Left cardiac atrium (tissue), 4 donors: ENCODE measurements at places on chromosomes 12 and 14. TPM values are rescaled to one million over a fixed set of nuclear protein-coding genes. Genes with fewer than 3 reads are reported as not detected.
A peak's percentile ranks its signal among the peaks of the same experiment; 100 is the strongest.

- no peak for DNase-seq
Observed at GRCh38 chr12:80044694-80045046, 54.7 kb upstream of the OTOGL start.

GRCh38 chr14:48970943-48971342, 615.2 kb downstream of the RPS29 start:
- no peak for DNase-seq

DNA sequence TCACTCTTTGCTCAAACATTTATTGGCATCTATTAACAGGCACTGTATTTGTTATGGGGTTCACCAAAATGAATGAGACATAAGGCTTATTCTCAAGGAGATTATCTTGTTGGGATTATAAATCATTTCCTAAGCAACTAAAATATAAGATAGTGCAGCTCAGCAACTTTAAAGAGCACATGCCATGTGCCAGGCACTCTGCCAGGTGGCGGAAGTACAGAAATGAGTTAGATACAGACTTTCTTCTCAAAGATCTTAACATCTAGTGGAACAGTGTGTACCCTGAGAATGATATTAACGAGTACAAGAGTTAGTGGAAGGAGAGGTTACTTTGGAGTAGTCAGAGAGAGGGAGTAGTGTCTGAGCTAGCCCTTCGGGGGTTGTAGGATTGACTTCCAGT, 28.4 kb upstream of the TOMM20L start:
- DNase-seq = no peak

DNA sequence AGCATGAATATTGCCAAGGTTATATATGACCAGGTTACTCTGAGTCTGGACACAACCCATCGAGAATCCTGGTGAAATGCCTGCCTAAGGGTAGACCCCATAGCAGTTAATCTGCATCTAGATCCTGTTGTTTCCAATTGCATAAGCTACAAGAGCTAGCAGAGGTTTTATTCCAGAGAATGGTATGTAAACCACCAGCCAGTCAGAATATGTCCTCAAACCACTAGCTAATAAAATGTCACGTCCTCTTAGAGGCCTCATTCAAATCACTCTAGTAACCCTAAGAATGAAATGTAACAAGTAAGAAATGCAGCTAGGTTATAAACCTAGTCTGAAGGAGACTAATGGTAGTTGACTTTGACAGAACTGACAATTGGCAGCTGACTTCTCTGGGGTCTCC, 9.0 kb upstream of the YLPM1 start:
- no peak for DNase-seq

GRCh38 chr14:65303899-65304222, 108.7 kb upstream of the FUT8 start:
- DNase-seq = no peak

DNA sequence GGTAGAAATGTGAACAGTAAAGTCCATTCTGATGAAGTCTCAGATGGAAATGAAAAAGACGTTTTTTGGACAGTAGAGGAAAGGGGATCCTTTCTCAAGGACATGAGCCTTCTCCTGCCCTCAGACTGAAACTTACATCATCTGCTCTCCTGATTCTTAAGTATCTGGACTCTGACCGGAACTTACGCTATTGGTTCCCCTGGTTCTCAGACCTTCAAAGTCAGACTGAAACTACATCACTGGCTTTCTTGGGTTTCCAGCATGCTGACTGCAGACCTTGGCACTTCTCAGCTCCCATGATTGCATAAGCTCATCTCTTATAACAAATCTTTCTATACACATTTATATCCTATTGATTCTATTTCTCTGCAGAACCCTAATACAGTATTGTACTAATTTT, 291.0 kb downstream of the SNAPC1 start:
- no peak for DNase-seq

- DNase-seq = no peak
Observed at GRCh38 chr12:121451961-121452339, 52.0 kb downstream of the RNF34 start.

DNA sequence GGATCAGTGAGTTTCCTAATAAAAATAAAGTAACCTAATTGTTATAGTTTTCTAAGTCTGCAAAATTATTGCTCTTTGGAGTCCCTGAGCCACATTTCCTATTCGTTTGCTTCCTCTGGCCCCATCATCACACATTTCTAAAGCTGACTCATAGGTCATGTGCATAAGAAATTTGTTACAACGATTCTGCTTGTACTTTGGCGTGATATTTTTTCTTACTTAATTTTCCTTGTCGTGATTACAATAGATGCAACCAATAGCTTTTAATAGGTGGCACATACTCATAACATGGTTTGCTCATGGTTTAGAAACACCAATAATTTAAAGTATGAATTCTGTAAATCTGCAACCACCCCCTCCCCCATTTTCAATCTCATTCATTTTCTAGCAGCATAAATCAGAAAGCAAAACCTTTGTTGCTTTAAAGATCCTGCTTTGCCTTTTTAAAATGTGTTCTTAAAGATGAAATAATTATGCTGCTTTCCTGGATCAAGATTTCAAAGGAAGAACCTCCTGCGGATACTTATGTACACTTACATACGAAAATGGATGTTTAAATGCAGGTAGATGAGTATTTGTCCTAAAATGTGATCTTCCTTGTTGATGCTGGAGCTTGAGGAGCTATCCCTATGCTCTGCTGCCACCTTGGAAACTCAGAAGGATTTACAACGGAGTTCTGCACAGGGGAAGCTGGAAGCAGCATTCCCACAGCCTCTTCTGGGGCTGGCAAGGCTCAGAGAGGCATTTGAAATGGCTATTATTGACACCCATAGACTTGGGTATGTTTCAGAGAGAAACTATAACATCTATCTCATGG, 1.7 kb upstream of the FLRT2 start:
- peak; percentile 48 for DNase-seq

DNA sequence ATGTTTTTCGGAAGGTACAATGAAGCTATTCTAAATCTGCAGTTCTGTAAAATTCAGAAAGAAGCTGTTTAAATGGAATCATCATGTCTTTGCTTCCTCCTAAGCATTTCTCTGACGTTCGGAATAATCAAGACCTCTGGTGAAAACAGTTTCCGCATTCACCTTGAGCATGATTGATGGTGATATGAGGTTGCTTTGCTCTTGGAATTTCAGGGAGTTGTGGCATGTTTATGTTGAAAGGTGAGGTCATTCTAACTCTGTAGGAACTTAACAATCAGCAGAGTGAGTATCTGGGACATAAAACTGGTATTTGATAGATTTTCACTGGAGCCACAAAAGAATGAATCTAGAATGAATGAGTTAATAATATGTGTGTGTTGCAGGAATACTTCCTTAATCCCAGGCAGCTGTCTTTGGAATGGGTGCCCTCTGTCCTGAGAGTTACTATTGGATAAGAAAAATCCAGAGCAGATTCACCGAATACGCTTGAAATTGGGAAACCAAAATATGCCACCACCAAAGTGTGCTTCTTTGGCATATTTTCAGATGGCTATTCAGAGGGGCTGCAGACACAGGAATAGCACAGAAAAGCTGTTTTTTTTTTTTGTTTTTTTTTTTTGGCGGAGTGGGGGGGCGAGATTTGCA, 599.1 kb downstream of the CCER1 start:
- no peak for DNase-seq

DNA sequence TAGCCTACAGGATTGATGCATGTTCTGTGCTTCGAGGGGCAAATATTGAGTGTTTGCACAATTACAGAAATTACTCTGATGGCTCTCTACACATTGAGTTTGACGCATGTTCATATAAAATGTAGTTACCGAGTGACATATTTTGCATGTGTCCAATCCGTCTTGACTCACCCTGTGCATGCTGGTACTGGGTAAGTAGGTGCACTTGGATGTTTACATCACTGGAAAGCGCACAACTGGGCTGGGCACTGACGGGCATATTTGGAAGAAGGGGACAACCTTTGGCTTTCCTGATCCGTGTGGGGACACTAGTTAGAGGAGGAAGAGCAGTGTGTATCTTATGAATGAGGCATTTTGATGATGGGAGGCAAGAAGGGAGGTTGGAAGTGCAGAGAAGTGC, 4.9 kb upstream of the KRT6A start:
- no peak for DNase-seq

- DNase-seq = no peak
Observed at GRCh38 chr14:61211476-61212255, 69.5 kb downstream of the TMEM30B start.

The INSM2 gene
- not detected for total RNA-seq
